Stimulated activated CD8-positive, alpha-beta memory T cell treated with anti-CD3 and anti-CD28 coated beads, Interleukin-4, amount 100 ng/mL, for 4 hours (primary cell): ENCODE measurements at places on chromosomes 3 and 15.

- DNase-seq, result no peak
Observed at GRCh38 chr3:87307805-87308204, 31.4 kb upstream of the POU1F1 start.

GRCh38 chr3:176341963-176342362 lies 855.3 kb downstream of the TBL1XR1 start:
- no peak for DNase-seq

GRCh38 chr3:51389423-51390183 lies 1.5 kb upstream of the RBM15B start:
- no peak for DNase-seq

DNA sequence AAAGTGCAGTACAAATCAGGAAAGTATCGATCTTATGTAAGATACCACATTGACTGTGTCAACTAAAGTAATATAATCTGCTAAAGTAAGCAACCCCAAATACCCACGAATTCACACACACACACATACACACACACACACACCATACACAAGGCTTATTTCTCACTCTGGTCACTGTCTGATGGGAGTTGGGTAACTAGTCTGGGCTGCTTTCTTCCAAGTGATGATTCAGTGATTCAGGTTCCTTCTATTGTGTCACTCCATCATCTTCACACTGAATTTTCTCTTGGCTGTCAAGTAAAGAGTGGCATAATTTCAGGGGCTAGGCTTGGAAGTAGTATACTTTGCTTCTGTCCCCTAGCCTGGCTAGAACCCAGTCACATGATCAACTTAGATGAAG lies 104.8 kb upstream of the CCDC54 start:
- no peak for DNase-seq

DNA sequence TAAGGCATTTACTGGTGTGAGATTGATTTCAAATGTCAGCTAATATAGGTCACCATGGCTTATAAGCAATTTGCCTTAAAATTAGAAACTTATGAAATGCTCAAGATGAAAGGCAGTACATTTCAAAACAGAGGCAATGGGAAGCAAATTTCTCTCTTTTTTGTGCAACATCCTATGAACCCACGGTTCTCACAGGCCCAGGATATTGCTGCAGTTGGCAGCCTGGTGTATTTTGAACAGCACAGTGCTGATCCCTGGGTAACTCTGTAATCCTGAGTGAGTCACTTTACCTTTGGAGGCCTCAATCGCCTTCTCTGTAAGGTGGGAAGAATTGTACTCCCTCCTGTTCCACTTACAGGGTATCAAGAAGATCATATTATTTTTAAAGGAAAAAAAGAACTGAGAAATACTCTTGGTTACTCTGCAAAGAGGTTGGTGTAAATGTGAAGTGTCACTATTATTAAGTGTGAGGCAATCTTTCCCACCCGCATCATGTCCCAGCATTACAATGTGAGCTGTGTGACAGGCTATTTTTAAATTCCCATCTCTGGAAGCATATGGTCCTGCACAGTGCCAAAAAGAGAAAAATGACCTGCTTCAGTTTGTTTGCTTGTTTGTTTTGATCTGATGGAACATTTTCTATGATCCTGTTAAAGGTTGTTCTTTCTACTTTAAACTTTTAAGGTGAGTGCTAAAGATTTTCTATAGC lies 190.1 kb upstream of the LPP start:
- DNase-seq, result no peak

DNA sequence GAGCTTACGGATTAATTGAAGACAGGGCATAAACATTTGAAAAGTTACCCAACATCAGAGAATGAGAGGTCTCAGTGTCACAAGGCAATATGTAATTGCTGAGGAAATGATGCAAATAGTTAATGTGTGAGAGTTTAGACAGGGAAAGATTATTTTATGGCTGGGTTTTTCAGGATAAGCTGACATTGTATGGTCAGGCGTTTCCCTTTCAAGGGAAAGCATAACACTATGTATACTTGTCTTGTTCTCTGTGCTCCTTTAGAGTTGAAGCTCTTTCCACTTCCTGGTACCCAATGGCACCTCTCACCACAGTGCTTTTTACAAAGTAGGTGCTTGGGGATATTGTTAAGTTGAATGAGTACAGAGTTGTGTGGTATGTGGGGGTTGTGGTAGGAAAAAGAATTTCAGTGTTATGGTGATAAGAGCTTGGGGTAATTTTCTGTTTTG lies 19.9 kb downstream of the IQGAP1 start:
- no peak for DNase-seq

- no peak for DNase-seq
Observed at GRCh38 chr3:14946739-14947099, 664 bp upstream of the NR2C2 start.

GRCh38 chr3:61625429-61625828 lies 64.1 kb downstream of the PTPRG start:
- no peak for DNase-seq

DNA sequence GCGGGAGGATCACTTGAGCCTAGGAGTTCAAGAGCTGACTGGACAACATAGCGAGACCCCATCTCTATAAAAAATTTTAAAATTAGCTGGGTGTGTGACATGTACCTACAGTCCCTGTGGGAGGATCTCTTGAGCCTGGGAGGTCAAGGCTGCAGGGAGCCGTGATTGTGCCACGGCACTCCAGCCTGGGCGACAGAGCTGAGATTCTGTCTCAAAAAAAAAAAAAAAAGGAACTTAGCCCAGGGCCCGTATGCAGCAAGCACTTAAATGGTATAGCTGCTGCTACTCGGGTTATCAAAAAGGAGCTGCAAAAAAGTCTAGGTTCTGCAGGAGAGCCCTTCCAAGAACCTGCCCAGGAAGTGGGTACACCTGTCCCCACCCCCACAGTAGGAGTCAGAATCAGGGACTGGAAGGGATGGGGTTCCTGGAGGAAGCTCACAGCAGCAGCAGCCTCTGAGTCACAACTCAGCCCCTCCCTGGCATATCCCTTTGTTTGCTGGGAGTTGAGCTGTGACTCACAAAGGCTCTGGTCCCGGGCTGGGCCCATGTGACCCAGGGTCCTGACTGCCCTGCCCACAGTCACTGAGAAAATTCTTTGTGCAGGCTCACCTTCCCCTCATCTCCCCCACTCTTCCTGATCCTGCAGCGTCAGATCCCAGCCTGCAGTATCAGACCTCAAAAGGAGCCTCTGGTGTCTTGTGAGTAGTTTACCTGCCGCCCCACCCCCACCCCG lies at the start of gene SPATA12:
TSS of gene SPATA12 (plus strand) at position 576 of the 733 bp plus-strand sequence. CDS start 13,031 bp downstream, outside the sequence.
- DNase-seq, result no peak

- no peak for DNase-seq
Observed at GRCh38 chr3:69370901-69371301, 15.0 kb downstream of the FRMD4B start.

DNA sequence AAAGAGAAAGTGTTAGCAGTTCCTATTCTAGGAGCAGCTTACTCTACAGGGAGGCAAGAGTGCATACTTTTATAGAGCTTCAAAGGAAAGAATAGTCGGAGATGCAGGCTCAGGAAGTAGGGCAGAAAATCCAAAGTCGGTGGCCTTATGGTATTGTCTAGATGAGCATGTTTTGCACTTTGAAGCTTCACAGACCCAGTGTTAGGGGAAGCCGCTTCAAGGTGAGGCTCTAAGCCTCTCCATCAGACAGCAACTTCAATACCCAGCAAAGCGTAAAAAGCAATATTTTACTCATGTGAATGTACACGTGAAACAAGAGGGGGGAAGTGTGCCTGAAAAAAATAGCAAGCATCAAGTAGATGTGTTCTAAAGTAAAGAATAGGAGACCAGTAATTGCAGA lies 125.6 kb upstream of the RASGRP1 start:
- no peak for DNase-seq

GRCh38 chr15:74578496-74578994 lies 37.1 kb upstream of the CLK3 start:
- no peak for DNase-seq

GRCh38 chr3:177490626-177491025 lies 293.3 kb upstream of the TBL1XR1 start:
- DNase-seq, result no peak

- DNase-seq, result no peak
Observed at GRCh38 chr15:78104566-78105475, 12.5 kb downstream of the SH2D7 start.

DNA sequence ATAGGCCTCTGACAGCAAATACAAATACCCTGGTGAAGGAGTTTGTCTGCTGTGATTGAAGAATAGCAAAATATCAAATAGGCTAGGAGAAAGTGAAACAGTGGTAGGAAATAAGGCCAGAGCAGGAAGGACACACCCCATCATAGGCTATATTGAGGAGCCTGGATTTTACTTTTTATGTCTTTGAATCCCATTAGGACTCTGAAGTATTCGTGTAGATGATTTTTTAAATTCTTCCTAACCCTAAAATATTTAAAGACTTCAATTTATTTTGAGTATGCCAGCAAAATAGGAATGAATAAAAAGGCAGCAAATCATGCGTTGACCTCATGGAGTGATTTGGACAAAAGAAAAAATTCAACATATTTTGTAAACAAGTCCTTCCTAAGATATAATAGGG lies 562.8 kb downstream of the NAALADL2 start:
- DNase-seq, result no peak

DNA sequence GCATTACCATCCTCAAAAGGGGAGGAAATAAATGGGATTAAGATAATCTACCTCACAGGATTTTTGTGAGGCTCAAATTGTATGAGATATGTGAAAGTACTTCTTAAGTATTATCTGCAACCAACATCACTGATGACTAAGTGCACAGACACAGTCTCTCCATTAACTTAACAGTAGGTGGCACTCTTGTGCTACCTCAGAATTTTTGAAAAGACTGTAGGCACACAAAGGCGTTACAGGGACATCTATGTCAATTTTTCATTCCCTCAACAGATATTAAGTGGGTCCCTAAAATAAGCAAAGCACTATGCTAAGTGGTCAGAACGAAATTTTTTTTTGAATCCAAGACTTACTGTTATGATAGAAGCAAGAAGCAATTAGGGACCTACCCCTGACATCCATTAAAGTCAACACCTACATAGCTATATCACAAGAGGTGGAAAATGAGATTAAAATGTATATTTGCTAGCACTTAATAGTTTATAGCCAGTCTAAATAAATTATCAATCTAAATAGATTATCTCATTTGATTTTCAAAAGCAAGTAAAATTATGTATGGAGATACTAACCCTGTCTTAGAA lies 52.9 kb downstream of the RYK start:
- no peak for DNase-seq

- DNase-seq, result no peak
Observed at GRCh38 chr15:72515591-72516389, 41.7 kb downstream of the ARIH1 start.

DNA sequence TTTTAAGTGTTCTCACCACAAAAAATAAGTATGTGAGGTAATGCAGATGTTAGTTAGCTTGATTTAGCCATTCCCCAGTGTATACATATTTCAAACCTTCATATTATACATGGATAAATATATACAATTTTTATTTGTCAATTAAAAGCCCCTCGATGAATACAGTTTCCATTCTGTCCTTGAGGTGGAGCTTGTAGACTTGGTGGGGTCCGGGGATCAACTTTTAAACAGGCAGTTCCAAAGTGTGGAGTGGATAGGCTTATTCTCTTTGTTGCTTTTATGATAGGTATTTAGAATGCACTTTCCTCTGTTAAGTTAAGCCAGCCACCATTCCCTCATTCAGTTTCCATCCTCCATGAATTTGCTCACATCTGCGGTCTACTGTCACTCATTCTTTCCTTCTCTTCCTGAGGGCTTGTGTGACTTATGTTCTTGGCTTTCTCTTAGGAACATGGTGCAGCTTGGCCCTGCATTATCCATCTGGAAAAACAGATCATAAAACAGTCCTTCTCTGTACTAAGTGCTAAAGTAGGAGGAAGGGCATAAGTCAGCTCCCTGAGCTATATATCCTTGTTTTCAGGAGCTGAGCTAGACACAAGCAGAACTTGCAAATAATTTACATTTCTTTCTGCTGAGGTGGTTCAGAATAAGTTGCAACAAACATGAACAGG lies 149.1 kb downstream of the NFKBIZ start:
- no peak for DNase-seq

DNA sequence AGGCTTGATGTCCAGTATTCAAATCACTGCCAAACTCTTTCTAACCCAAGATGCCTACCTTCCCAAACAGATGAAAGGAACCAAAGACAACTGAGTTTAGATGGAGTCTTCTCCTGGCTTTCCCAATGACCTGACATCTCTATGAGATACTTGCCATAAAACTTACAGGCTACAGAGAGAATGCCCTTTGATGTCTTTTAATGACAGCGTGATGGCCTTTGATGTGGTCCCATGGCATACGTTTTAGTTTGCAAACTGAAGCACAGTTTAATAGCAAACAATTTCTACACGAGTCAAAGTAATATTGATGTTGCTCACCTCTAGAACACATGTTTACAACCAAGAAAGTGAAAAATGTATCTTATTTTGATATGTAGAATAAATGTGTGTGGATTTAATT lies 73.2 kb downstream of the ZIC4 start:
- DNase-seq, result no peak

- no peak for DNase-seq
Observed at GRCh38 chr3:125383744-125384143, 8.6 kb upstream of the ZNF148 start.

GRCh38 chr3:41247055-41248004 lies 48.0 kb downstream of the CTNNB1 start:
- DNase-seq, result no peak

DNA sequence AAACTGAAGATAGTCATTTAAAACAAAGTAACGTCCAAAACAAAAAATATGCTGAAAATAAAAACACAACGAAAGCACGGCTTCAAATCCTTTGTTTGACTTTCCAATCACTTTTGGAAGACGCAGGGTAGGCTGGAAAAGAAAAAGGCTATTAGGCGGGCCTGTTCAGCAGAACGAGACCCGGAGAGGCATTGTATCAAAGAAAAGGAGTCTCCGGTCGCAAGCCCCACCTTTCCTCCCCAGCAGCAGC lies 691 bp downstream of the SENP7 start:
- no peak for DNase-seq

GRCh38 chr3:59069838-59070237 lies 20.0 kb upstream of the CFAP20DC start:
- no peak for DNase-seq

GRCh38 chr3:42504334-42505127 lies 2.1 kb downstream of the VIPR1 start:
- DNase-seq, result no peak

GRCh38 chr3:26381411-26381810 lies 241.2 kb upstream of the LRRC3B start:
- DNase-seq, result no peak

- DNase-seq, result no peak
Observed at GRCh38 chr3:191987831-191988350, 526.9 kb downstream of the PYDC2 start.

- no peak for DNase-seq
Observed at GRCh38 chr3:156583469-156583868, 28.6 kb upstream of the SSR3 start.

GRCh38 chr3:25665315-25666280 lies 891 bp upstream of the TOP2B start:
- DNase-seq, result no peak
